Glutamatergic neuron (in vitro differentiated cells): ENCODE measurements at places on chromosomes 2 and 18.
A peak's percentile ranks its signal among the peaks of the same experiment; 100 is the strongest.

- DNase-seq = peak; percentile 92
These were observed at the start of gene SMYD5 for GRCh38 chr2:73214120-73215035. SMYD5 (plus strand) TSS chr2:73214245; CDS start chr2:73214267, 22 bp downstream.

DNA sequence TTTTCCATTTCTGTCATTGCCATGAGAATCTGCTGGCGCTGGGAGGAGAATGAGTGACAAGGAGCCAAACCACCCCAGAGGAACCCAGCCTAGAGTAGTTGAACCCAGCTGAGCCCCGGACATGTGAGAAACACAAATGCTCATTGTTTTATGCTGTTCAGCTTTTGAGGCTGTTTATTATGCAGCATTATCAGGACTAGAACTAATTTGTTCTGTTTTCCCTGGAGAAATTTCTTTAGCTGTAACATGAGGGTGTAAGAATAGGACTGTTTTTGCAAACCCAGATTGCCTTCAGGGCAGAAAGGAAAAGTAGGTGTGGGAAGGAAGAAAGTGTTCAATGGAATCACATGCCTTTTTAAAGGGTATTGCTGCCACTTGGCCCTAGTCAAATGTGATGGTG, 28.5 kb upstream of the DOCK10 start:
- DNase-seq = peak; percentile 15

DNA sequence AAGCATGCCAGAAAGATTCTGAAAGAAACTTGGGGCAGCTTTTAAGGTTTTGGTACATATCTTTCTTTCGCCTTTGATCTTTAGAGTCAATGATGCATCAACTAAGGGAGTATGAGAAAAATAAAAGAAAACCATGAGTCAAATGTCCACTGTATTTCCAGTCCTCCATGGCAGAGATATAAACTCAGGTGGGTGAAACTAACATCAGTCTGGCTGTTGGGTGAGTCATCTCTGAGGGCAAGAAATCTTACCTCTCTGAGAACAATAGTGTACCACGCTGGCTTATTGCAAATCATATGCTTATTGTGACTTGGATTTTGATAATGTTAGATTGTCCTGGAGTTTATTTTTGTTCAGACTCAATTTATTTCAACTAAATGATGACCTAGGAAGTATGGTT, 521.0 kb downstream of the PLCL1 start:
- no peak for DNase-seq

- no peak for DNase-seq
These were observed 2.5 kb upstream of the MAT2A start for GRCh38 chr2:85536479-85536878.

- no peak for DNase-seq
These were observed 153.7 kb upstream of the FBXO11 start for GRCh38 chr2:48059975-48060374.

DNA sequence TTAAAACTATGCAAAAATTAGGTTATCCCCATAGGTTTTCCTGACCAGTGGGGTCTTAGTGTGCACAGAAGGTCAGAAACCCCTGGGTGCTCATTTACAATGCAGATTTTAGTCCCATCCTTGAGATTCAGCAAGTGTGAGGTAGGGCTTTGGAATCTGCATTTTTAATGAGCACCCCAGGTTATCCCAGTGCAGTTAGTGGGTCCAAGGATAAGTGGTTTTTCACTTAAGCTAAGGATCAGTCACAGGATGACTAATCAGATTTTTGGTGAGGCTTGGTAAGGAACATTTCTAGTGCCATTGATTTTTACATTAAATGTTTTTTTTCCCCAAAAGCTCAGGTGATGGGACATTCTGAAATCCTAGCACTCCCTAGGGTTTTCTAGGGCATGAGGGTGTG, 50.7 kb upstream of the MGAT5 start:
- no peak for DNase-seq

DNA sequence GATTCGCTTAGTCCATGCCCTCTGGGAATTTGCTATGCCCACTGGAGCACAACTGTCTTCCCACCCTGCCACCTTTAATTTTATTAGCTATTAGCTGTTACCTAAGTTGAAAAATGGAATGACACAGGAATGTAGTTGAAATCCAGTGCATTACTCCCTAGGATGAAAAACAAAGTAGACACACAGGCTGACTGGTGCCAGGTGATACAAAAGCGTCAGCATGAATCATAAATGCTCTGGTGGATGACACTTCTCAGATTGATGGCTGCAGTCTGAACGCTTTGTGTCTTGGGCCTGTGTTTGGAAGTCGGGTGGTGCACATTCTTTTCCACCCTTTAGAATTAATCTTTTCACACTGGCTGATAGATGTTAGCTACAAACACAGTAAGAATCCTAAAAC, 802.0 kb downstream of the DCC start:
- DNase-seq = no peak

DNA sequence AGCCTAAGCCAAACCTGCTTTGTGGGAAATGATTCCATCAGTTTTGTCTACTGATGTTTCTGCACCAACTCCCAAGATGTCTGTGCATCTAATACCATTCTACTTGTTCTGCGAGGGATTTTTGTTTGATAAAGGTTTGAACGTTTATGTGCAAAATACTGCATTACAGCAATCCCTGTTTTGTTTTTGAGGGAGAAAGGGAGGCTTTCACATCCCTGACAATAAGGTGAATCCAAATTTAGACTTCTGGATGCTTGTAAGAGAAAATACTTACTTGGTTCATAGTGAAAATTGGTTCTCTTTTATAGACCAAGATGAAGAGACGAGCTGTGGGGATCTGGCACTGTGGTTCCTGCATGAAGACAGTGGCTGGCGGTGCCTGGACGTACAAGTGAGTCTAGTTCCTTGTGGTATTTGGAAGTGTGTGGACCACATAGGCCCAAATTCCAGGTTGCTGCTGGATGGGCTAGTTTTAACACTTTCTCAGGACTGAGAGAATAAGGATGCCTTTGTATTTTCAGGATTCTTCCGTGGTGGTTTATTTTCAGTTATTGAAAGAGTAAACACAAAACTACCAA, 1.1 kb downstream of the RPL37A start:
- no peak for DNase-seq

- no peak for DNase-seq
These were observed 178.2 kb upstream of the RASGRP3 start for GRCh38 chr2:33298233-33298632.

DNA sequence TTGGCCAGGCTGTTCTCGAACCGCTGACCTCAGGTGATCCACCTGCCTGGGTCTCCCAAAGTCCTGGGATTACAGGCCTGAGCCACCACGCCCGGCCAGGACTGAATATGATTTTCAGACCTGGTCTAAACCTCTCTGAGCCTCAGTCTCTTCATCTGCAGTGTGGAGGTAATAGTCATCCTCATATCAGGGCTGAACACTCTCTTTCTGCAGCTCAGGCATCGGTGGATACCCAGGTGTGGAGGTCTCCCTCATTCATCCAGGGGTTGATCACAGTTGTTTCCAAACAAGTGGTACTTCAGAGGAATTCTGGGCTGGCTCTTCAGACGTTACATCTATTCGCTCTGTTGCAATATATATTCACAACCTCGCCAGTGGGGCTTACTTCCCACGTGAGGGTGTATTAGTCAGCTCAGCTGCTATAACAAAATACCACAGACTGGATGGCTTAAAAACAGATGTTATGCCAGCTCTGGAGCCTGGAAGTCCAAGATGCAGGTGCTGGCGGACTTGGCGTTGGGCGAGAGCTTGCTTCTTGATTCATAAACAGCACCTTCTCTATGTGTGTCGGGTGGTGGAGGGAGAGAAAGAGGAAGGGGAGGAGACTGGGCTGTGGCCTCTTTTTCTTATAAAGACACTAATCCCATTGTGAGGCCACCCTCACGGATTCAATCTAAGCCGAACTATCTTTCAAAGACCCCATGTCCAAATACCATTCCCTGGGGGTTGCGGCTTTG, 2.9 kb upstream of the MBP start:
- no peak for DNase-seq

DNA sequence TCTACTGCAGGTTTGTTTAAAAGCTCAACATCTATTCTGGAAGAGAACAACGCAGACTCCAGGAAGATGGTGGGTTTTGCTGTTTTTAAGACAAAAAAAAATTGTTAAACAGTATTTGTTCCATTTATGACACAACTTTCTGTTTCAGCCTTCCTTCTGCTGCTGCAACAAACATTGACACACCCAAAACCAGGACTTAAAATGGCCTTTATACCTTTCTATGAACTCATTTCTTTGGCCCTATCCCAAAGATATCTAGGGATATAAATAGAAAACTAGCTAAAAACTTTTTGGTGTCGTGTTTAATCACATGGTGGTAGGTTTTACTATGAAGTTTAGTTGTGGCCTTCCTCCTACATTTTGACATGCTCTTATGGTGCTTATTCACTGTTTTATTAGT, 964 bp upstream of the GALNT3 start:
- DNase-seq = no peak

GRCh38 chr2:108106731-108107130, 120.4 kb downstream of the SLC5A7 start:
- no peak for DNase-seq

- DNase-seq = no peak
These were observed 33.3 kb downstream of the RTTN start for GRCh38 chr18:70172225-70172624.

- DNase-seq = no peak
These were observed 81.7 kb downstream of the SPRED2 start for GRCh38 chr2:65350651-65351056.

GRCh38 chr2:49028101-49028500, 126.2 kb downstream of the FSHR start:
- DNase-seq = no peak

GRCh38 chr2:101844055-101844635, 146.6 kb downstream of the MAP4K4 start:
- no peak for DNase-seq

DNA sequence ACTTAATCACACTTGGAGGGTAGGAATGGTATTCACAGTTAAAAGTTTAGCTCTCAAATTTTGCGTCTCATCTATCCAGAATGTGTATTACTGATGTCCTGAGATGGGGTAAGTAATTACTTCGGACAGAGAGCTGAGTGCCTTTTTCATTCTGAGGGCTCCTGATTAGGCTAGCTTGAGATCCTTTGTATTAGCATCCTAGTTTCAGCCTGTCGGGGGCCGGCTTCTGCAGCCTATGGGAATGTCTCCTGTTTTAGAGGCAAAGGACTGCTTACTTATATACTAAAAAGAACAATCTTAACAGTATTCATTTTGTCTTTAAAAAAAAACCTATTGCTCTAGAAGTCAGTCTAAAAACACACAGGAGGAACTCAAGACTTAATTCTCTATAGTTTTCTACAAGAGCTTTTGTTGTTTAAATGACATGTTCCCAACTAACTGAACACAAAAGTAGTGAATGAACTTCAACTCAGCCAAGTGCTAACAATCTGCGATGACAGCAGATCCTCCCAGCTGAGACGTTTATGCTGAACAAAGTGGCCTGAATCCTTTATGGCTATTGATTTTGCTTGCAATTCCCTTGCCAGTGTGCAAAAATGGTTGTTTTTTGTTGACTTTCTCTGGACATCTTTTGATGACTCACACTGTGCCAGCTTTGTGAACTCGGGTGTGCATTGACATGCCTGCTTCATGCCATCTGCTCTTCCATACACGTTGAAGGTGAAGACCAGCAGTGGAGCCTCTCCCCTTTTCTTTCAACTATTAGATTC, 118.7 kb downstream of the LYPD6B start:
- no peak for DNase-seq

DNA sequence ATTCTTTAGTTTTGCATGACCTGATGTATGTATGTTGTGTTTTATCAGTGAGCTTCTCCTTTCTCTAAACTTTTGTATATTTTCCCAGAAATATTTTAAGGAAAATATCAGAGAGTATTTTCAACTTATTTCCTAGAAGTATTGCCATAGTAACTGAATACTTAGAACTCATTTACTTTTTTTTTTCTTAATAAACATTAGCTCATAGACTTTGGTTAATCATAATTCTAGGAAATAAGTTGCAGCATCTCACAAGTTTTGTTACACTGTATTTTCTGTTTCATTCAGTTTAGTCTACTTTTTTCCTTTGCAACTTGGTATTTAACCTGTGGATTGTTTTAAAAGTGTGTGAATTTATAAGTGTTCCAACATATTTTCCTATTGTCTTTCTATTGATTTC, 27.5 kb downstream of the SMCHD1 start:
- no peak for DNase-seq

DNA sequence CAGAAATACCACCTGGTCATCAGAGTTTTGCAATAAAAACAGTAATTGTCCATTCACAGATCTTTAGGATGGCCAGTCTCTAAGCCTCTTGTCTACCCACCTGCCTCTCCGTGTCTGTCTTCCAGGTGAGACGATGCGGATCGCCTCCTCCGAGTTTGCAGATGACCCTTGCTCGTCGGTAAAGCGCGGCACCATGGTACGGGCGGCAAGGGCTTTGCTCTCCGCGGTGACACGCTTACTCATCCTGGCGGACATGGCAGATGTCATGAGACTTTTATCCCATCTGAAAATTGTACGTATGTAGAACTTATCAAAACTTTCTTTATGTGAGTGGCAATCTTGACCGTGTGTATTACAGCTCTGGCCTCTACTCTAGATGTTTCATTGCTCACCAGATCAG, 345.0 kb downstream of the CTNNA2 start:
- DNase-seq = no peak

DNA sequence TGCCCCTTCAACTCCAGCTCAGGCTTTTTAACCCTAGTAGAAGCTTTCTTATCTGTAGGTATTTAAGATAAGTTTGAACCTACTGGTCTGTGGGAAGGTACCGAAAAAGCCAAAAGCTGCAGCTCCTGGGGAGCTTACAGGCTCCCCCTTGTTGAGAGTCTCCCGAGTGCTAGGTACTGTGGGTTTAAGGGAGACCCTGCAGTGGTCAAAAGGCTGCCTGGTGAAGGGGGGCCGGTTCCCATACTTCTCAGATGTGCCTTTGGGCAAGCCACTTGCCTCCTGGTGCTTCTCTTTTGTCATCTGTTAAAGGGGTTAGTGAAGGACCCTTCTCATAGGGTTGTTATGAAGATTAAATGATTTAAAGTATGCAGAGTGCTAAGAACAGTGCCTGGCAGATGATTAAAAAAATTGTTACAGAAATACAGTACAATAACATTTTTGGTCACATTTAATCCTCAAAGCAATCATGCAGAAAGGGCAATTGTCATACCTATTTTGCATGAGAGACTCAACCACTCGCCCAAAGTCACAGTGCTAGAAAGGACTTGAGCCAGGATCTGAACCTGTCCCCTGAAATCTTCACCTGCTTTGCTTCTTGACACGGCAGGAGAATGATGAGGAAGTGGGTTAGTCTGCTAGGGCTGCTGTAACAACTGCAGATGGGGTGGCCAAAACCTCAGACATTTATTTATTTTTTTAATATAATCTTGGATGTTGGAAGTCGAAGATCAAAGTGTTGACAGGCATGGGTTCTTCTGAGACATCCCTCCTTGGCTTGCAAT, 62.5 kb downstream of the NEDD4L start:
- no peak for DNase-seq

GRCh38 chr2:61356958-61357350, 113.9 kb downstream of the USP34 start:
- DNase-seq = no peak

GRCh38 chr18:74333091-74333490, 17.5 kb downstream of the C18orf63 start:
- DNase-seq = no peak
